ENCODE measurements at places on chromosomes 12 and 14. TPM values are rescaled to one million over a fixed set of nuclear protein-coding genes. Genes with fewer than 3 reads are reported as not detected.

Gene TEAD4
- 3.4 TPM for total RNA-seq

Gene OR6C74
- total RNA-seq = under 0.01 TPM

Gene ERP27
- 0.19 TPM for total RNA-seq

Gene MPHOSPH9
- 49.8 TPM for total RNA-seq

Gene PRIMA1
- total RNA-seq = not detected

Gene PGF
- total RNA-seq = 17.8 TPM

Gene PDZRN4
- not detected for total RNA-seq

Gene NGB
- total RNA-seq = not detected

Gene RASSF9
- total RNA-seq = 0.85 TPM

Gene ETFBKMT
- total RNA-seq = 2.5 TPM

Gene PLEKHD1
- not detected for total RNA-seq

Gene CCDC38
- under 0.01 TPM for total RNA-seq

Gene RDH11
- 152 TPM for total RNA-seq

Gene ARHGAP9
- 0.38 TPM for total RNA-seq

Gene TUBA1C
- 261 TPM for total RNA-seq

Gene MANSC4
- not detected for total RNA-seq

Gene CGRRF1
- 15.0 TPM for total RNA-seq

Gene BBOF1
- 5.8 TPM for total RNA-seq

Gene PLCZ1
- not detected for total RNA-seq

Gene VDR
- 3.8 TPM for total RNA-seq

Gene WIF1
- not detected for total RNA-seq

Gene NTN4
- total RNA-seq = 153 TPM

Gene PTGER2
- total RNA-seq = 5.2 TPM

Gene OR10A7
- total RNA-seq = not detected

Gene KRT1
- total RNA-seq = not detected

Gene PIWIL1
- not detected for total RNA-seq

Gene ANKRD33
- under 0.01 TPM for total RNA-seq

Gene ACSM4
- total RNA-seq = not detected

Gene OR6C68
- not detected for total RNA-seq

Gene SIX4
- 8.1 TPM for total RNA-seq

Gene GPRC5D
- not detected for total RNA-seq

Gene CAPZA3
- not detected for total RNA-seq

Gene NAV3
- 62.1 TPM for total RNA-seq

Gene CFAP54
- total RNA-seq = 4.2 TPM

Gene IKBIP
- total RNA-seq = 109 TPM
